Heart left ventricle (tissue), 16 donors: ENCODE measurements at places on chromosomes 16 and 17. TPM values are rescaled to one million over a fixed set of nuclear protein-coding genes. Genes with fewer than 3 reads are reported as not detected.

- DNase-seq: peak; percentile 7
Measured at GRCh38 chr17:73624496-73624988, 19.7 kb downstream of the SDK2 start.

DNA sequence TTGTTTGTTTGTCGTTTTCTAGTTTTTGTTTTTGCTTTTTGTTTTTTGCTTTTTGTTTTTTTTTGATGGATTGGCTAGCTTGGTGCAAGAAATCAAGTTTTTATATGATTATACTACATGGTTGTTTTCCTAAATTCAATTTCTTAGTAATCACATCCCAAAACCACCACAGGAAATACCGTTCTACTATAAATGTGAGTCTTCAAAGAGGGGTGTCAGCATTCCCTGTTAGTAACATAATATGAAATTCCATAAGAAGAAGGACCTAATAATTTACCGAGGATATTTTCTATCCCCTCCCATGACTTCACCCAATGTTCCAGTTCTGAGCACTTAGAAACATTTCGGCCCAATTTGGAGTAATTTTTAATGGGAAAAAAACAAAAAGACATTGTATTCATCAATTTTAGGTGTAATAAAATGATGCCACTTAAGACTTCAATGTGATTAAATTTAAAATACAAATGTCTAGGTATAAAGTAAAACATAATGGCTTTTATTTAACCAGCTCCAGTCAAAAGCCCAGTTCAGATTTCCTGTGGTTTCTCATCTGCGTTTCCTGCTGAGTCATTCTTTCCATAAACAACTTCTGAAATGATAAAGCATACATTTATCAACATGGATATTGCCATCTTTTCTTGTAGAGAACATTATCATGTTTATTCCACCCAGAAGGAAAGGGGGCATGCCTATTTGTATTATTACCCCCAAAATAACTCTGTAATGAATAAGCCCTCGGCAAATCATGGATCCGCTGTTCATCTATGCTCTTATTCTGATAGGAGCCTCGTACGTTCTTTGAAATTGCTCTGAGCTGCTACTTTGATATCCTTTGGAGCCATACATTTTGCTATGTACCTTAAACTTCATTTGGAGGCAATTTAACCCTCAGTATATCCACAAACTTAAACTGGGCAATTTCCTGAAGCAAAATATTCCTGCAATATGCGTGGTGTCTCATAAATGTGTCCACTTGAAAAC, 28.1 kb downstream of the HSBP1 start:
- DNase-seq: no peak

TCAP gene
- total RNA-seq: 4,128 TPM

DNA sequence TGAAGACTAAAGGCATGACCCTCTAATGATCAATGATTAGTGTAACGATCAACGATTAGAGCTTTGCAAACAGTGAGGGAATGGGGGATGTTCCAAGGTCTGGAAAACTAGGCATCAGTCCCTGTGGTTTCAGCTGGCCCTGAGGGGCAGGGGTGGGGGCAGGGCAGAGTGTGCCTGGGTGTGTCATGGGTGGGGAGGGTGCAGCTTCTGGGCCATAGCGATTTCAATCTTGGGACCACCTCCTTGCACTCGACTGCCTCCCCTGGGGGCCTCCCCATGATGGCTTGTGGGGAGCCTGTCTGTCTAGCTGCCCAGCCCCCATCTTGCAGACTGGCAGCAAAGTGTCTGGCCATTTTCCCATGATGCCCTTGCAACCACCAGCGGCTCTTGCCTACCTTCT, 8.4 kb downstream of the TAC4 start:
- no peak for DNase-seq

- DNase-seq: peak; percentile 44
Measured at GRCh38 chr17:15384142-15384787, 42.9 kb upstream of the TEKT3 start.

DNA sequence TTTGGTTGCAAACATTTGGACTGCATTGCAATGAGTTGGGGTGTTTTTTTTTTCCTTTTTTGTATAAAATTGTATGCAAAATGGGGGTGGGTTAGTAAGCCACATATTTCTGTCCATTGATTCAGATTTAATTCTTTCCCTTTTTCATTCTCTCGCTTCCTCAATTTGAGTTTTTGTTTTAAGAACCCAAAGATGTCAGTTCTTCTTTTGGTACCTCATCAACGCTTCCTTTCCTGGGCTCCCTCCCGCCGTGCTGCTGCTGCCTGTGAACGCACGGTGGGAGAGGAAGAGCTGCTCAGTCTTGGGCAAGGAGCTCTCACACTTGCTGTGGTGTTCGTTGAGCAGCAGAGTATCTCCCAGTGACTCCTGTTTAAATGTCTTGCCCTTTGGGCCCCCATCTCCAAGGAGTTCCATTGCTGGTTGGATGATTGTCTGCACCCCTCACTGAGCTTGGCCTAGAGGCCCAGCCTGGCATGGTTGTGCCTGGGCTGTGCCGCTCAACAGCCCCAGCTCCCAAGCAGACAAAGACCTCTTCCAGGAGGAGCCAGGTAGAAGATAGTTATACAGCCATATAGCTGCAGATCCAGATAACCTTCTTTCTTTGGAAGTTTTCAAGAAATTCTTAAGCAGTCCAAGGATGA, 13.6 kb downstream of the UBFD1 start:
- no peak for DNase-seq

MYO15A gene
- 0.35 TPM for total RNA-seq

PRSS22 gene
- total RNA-seq: not detected

DNA sequence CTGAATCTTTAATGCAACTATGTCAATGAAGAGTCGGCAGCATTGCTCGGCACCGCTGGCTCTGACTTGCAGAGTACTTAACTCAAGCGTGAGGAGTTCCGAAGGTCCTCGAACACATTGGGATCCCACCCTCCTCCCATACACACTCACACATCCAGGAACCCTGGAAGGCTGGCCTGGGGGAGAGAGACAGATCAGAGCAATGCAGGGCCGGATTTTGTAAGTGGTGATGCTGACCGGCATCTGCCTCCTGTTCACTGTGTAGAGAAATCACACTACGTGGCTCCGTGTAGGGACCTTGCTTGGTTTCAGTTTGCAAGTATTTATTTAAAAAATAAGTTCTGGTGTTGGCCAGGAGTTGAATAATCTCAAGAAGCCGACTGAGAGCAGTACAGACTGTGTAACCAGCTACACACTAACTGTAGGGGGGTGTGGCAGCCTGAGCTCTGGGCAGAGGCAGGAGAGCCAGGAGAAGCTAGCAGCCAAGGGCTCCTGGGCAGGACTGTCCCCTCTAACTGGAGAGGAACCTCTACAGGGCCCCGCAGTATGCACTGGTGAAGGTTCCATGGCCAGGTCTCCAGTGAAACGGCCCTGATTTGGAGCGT, 190.2 kb upstream of the TNRC6C start:
- DNase-seq: no peak

DNA sequence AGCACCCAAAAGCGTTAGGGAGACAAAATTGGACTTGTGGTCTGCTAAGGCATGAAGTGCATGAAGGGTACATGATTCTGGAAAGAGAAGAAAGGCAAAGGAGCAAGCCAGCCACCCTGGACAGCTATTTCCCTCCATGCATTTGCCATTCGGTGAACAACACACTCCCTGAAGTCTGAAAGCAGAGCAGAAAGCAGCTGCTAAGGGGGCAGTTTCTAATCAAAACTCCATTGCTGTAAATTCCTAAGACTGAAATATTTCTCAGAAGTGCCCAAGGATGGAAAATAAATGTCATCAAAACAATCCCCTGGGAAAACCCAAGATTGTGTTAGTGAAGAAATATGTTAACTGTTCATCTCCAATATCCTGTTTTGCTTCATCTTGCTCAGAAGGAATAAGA, 44.3 kb downstream of the PMP22 start:
- DNase-seq: no peak

DNA sequence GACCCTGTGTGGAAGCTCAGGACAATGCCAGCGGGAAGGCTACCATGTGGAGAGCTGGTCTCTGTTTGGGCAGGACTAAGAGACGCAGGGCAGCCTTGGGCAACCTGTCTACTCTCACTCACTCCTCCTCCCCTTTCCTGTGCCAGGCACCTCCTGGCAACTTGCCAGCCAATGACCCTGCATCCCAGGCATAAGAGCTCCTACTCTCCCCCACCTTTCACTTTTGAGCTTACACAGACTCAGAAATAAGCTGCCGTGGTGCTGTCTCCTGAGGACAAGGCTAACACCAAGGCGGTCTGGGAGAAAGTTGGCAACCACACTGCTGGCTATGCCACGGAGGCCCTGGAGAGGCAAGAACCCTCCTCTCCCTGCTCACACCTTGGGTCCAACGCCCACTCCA, 2.6 kb downstream of the HBM start:
- DNase-seq: no peak

DNA sequence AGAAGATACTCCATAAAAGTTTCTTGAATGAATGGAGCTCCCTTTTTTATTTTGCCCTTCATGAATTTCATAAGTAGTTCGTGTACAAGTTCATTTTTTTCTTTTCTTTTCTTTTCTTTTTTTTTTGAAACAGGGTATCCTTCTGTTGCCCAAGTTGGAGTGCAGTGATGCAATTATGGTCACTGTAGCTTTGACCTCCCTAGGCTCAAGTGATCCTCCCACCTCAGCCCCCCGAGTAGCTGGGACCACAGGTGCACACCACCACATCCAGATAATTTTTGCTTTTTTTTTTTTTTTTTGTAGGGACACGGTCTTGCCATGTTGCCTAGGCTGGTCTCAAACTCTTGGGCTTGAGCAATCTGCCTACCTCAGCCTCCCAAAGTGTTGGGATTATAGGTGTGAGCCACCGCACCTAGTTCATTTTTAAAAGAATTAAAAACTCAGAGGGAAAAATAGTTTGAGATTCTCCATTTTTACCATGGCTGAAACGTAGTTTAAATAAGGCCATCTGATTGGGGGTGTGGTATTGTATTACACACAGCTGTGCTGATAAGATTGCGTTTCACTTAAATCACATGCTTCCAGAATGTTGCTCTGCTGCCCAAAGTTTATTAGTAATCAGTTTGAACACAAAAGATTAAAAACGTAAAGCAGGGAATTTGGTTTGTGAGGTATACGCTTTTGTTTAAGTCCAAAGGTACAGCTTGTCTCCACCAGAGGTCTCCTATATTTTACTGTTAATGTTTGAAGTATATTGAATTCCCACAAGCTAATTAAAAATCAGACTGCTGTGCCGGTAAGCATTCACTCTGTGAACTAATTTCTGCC, 154.1 kb downstream of the SOCS1 start:
- DNase-seq: no peak
